Aorta (tissue), 5 donors: ENCODE measurements at places on chromosomes 2 and 18.

DNA sequence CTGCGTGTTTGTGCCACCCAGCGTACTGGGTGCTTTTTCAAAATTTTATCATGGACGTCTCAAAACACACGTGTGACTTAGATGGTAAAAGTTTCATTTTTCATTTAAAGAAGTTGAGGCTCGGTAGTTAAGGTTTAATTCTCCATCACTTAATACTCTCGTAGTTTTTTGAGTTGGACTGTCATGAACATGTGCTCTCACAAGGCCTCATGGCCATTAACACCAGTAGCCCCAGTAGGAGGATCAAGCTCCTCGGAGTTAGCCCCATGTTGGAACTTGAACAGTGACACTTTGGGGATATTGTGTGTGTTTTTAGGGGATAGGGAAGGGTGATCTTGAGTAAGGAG, 15.3 kb downstream of the NMUR1 start:
- DNase-seq = peak; percentile 3

GRCh38 chr2:232495292-232495691, 7.7 kb upstream of the ECEL1 start:
- no peak for DNase-seq

GRCh38 chr18:70491734-70492348, 203.0 kb downstream of the SOCS6 start:
- DNase-seq = peak; percentile 59

DNA sequence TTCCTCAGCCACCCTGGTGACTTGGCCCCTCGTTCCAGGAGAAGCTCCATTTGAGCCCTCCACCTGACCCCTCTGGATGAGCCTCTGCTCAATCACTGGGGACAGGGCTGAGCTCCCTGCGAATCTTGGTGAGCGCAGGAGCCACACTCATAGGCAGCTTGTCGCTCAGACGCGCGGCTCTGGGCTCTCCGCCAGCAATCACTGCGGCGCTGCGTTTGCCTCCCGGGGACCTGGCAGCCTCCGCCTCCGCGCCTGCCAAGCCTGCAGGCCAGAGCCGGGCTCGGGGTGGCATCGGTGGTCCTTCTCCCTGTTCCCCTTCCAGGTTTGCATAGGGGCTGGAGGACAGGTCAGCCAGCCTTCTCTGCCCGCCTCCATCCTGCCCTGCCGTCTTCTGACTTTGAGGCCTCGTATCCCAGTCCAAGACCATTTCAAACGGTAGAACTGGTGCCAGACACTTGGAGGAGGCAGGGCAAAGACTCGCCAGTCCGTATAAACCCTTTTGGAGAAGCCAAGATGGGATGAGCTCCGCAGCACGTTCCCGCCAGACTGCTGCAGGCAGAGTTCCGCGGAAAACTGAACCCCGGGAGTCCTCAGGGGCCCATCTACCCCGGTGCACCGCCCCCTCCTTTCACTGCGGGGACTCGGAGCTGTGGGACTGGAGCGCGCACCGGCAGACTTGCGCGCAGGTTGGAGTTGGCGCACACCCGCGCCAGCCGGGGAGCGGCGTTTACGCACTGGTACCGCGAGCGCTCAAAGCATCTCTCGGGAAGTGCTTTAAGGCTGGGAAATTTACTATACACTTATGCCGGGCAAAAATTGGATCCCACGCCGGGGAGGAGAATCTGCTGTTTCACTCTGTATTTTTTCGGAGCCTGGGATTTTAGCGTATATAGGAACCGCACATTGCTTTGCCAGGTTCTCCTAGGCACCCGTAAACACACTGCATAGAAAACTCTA, 1.1 kb upstream of the TACR1 start:
- peak; percentile 61 for DNase-seq

DNA sequence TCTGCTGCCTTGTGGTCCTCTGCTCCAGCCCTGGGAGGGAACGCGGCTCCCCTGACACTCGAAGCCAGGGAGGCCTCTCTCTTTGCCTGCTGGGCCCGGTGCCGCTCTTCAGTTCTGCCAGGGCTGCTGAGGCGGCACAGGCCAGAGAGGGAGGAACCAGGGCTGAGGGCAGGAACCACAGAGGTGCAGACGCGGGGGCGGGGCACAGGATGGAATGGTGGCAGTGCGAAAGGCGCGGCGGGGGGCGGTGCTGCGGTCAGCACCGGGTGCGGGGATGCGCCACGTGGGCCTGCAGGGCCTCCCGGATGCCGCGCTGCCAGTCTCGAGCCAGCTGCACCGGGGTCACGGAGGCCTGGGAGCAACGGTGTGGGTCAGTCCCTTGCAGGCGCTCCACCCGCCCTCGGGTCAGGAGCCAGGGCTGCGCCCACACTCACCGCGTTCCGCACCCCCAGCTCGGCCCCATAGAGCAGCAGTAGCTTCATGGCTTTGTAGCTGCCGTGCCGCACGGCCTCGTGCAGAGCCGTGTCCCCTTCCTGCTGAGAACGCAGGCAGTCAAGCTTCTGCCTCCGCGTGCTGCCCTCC, 4.4 kb downstream of the ANKRD23 start:
- DNase-seq = no peak

GRCh38 chr2:37919631-37920032, 5.5 kb upstream of the RMDN2 start:
- no peak for DNase-seq

DNA sequence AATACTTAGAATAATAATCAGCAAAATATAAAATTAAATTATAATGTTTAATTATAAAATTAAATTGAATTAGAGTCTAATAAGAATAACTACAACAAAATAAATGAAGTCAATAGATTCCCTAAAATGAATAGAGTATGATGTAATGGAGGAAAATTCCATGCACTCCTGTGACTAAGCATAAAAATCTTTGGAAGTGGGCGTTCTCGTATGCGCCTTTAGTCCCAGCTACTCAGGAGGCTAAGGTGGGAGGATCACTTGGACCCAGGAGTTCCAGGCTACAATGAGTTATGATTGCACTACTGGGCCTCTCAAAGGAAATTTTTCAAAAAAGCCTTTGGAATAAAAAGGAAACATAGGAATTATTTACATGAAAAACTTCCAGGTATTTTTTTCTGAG, 955.4 kb upstream of the POU3F3 start:
- no peak for DNase-seq

DNA sequence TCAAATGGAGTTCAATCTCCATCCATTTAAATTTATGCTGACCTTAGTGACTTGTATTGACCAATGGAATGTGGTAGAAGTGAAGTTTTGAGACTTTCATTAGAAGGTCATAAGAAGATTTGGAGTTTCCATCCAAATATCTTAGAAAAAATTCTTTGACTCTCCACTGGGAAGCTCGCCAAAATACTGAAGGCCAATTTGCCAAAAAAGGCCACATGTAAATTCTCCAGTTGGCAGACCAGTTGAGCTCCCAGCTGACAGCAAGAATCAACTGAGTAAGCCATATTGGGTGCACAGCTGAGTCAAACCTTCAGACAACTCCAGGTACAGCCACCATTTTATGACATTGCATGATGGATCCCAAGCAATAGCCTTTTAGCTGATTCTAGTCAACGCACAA, 228.3 kb upstream of the SETBP1 start:
- no peak for DNase-seq

DNA sequence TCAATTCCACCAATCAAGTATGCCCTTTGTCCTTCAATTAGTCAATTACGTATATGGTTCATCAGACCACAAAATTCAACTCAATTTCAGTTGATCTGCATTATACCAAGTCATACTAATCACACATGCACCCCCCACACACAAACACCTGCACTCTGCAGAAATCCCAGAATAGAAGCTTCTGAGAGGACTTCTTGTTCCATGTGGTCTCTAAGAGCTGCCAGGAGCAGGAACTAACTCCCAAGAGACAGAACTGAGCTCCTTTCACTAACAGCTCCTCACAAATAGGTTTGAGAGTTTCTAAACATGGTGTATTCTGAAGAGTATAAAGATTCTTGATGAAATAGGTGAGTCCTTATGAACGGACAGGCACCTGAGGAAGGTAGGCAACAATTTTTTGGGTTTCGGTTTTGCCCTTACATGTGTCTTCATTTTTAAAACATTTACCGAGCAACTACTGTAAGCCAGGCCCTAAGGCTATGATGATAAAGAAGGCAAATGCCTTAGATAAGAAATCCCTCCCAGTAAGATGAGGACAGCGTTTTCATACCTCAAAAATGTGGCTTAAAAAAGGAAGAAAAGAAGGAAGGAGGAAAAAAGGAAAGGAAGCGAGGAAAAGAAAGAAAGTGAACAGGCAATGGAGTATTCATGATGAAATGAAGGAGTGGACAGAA, 183.1 kb downstream of the PID1 start:
- DNase-seq = no peak

GRCh38 chr2:6301426-6301825, 564.3 kb downstream of the CMPK2 start:
- no peak for DNase-seq

DNA sequence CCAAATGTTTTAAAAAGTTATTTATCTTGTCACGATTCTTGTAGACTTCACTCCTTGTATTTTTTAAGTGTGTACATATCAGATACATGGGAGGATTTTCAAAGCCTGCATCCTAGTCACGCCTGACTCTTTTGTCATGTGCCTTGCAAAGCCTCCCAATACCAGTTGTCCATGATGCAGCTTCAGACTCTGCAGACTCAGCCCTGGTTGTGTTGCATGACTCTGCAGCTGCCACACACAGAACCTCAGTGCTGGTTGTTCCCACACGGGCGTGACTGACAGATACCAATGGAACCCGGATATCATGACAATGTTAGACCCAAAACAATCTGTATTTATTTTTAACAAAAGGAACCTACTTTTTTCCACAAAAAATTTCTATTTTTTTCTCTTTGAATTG, 38.2 kb downstream of the TPO start:
- no peak for DNase-seq

DNA sequence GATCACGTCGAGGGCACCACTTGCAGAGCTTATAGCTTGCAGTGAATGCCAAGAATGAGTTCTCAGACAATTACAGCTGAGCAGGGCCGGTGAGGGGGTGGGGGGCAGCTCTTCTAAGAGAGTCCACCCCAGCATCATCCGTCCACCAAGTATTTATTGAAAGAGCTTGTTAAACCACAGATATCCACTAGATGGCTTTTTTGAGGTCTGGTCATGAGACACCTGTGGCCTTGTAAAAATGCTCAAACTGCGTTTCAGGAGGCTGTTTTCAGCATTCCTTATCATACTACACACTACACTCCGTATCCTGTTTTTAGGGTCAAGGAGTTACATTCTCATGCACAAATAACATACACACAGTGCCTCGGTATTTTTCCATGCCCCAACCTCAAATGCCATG, 51.5 kb downstream of the DNAJC10 start:
- DNase-seq = no peak

GRCh38 chr18:39347701-39348100, 1782.1 kb upstream of the CELF4 start:
- DNase-seq = no peak

DNA sequence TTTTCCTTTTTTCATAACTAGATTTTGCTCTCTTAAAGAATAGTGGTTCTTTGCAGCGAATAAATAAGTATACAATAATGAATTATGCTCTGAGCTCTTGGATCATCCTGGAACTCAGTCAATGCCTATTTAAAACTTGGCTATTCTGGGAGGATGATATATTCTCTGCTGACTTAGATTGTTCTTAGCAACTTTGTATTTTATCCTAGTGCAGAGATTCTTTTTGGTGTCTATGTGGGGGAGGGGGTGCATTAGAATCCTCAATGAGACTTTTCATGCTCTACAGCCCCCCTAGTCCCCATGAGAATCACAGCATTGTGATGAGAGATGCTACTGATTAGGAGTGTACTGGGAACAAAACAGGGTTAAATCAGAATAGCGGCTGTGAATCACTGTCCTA, 8.8 kb upstream of the FAM98A start:
- DNase-seq = no peak
